ENCODE measurements at places on chromosomes 7 and 10.

DNA sequence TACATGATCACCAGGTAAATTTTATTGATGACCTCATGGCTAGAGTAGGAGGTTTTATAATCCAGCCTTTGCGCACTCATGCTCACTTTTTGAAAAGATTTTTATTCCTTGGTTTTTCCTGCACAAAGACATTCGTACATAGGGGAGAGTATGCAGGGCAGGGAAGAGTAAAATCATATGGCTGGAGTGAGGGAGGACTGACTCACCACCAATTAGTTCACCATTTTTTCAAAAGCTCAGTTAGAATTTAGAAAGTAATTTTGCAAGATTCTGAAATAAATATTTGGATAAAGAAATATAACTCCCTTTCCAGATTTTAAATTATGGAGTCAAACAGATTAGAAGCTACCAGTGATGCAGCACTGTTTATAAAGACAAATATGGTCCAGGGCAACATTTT, 111.9 kb downstream of the SEMA3D start:
- DNase-seq = peak; percentile 32

GRCh38 chr10:98224996-98225395, 43.0 kb downstream of the LOXL4 start:
- DNase-seq = no peak

- DNase-seq = peak; percentile 59
Observed at GRCh38 chr7:49878627-49879026, 105.2 kb downstream of the VWC2 start.

- DNase-seq = no peak
Observed at GRCh38 chr10:78437998-78438906, 404.6 kb downstream of the RPS24 start.

- no peak for DNase-seq
Observed at GRCh38 chr10:47397256-47397655, 13.2 kb upstream of the ZNF488 start.

- DNase-seq = no peak
Observed at GRCh38 chr10:71533936-71534335, 137.2 kb downstream of the CDH23 start.

- DNase-seq = peak; percentile 25
Observed at GRCh38 chr10:130301021-130301892, 165.1 kb downstream of the GLRX3 start.

GRCh38 chr7:117411539-117411938, 15.8 kb downstream of the ASZ1 start:
- no peak for DNase-seq

DNA sequence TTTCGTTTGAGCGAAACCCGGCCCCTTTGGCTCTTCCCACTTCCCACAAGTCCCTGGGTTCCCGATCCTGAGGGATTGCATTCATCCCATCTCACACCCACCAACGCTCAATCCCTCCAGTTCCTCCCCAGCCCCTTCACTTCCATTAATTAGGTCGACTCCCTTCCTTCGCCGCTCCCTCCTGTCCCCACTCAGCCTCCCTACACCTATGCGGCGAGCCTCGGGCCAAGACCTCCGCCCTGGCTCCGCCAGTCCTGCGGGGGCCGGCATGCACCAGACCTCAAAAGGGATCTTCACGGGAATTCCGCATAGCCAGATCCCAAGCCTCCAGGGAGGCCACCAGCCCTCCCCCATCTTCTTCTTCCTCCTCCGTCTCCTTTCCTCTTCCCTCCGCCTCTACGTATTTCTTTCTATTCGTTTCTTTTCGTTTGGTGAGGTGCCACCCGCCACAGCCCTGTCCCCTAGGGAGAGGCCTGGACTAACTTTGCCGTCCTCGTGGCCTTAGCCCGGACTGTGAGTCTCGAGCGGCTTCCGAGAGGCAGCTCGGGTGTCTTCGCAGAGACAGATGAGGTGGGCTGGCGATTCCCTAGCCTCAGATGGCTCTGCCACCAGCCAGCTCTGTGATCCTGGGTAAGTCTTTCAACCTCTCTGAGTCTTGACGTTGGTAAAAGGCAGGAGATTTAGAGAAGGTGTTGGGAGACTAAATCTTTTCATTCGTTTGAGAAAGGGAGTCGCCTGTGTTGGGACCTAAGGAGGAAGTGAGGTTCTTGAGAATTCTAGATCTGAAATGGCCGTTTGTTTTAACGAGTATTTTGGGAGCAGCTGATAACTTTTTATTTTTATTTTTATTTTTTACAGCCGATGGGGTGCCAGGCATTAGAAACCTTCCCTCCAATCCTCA, 8.1 kb upstream of the LBX1 start:
- DNase-seq = no peak

- DNase-seq = peak; percentile 66
Observed at GRCh38 chr7:32586291-32587221, 91.3 kb downstream of the AVL9 start.

DNA sequence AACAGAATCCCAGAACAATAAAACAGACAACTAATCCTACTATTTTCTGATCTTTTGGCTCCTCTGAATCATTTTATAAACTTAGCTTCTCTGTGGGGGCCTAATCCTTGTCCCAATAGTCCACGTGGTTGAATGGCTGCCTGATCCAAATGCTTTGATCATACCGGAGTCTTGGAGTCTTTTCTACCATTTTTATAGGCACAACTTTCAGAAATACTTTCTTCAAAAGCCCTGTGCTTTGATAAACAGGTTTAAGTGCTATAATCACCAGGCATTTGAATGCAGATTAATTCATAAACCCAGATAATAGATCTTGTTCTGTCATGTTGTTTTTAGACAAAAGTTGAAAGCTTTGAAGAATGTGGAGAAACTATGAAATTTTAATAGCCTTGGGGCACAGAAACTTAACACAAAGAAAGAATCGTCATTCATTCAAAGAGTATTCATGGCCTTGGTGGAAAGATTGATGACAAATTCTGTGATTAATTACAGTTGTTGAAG, 163.7 kb downstream of the AHR start:
- DNase-seq = peak; percentile 69

DNA sequence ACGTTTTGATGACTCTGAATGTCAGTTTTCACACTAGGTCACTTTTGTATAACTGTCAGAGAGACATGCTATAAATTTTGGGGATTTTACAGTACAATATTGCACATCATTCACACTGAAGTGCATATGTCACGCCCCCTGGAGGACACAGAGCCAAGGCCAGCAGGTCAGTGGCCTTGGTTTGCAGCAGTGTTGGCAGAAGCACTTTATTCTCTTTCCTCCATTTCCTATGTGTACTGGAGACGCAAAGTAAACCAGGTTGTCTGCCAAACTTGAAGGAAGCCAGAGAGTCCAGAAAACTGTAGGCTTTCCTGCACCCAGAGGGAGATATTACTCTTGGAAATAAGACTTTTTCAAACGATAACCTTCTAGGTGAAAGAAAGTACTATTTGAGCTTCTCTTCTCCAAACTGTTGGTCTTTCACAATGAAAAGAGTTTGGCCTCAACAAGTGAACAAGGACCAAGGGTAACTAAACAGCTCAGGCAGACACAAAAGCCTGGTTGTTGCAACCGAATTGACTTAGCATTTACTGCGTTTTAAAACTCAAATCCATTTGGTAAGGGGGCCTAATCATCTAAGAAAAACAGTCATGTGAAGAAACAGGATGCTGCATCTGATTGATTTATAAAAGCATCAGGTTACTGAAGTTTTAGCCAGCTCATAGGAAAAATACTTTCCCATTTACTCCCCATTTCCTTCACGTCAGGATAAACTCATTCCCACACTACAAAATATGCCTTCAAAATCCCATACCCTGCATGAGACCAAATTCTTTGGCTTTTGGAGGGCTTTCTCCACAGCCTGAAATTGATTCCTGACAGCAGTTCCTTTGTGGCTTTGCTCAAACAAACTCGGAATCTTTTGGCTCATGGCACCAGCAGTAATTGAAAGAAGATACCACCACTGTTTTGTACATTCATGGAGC, 83.0 kb upstream of the SEC61G start:
- DNase-seq = peak; percentile 29

- no peak for DNase-seq
Observed at GRCh38 chr7:111690364-111691111, 128.2 kb upstream of the IMMP2L start.

GRCh38 chr7:37109843-37110242, 338.8 kb downstream of the ELMO1 start:
- no peak for DNase-seq

DNA sequence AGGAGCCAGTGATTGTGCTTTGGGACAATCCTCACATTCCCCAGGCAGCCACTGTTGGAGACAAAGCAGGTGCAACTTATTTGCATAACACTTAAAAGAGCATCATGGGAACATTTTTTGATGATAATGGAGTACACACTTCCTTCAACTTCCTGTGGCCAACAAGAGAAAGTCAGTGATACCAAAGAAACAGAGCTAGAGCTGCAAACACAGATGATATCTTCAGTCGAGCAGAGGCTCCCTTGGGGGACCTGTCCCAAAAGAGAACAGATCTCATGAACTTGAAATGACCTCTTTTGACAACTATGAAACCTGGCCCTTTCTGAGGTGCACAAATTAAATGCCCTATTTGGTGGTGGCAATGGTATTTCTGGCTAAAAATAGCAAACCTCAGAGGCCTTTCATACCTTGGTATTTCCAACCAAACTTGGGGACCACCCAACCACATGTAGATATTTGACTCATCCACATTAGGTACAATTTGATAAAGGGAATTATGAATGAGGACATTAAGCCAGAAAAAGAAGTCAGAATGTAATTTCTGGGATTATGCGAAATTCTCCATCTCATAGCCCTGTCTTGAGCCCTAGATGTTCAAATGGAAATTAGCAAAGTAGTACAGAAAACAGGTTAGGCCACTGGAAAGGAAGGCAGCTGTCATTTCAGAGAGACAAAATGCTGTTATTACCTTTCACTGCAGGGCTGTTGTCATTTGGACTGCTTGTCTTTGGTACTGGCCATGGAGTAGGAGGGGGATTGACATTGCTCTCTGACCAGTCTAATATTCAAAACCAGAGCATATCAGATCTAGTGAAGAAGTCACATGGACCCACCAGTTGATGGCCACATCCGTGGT, 146.2 kb downstream of the ICA1 start:
- no peak for DNase-seq

DNA sequence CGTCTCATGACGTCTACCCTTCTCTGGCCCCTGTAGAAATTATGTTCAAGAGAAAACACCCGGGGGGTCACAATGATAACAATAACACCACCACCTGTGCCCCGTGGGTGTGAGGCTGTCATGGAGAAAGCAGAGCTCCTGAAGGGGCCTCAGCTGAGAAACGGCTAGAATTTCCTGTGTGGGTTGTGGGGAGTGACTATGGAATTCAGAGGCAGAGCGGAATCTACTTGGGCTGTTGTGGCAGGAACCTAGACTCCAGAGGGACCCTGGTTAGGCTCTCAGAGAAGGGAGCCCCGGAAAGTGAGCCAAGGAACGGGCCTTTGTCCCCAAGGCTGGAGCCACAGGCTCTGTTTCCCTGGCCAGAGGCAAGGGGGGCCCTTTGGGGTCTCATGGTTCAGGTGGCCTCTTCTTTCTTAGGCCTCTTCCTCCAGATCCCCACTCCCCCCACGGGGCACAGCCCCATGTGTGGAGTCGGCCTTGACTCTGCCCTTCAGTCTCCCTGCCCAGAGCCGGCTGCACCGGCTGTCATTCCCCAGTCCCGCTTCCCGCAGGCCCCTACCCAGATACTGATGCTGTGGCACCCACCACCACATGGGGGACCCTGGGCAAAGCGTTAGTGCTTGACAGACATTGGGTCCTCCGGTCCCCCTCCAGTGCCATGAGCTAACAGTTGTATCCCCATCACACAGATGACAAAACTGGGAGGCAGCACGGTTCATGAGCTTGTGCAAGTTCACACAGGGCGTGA, 6.5 kb upstream of the GIMAP8 start:
- no peak for DNase-seq

- no peak for DNase-seq
Observed at GRCh38 chr10:126639084-126639483, 31.4 kb downstream of the C10orf90 start.

GRCh38 chr10:61617180-61617579, 45.5 kb upstream of the CABCOCO1 start:
- no peak for DNase-seq

GRCh38 chr10:5625992-5626777, 40.2 kb downstream of the ASB13 start:
- DNase-seq = no peak

All from epithelial cell of esophagus (primary cell).